ENCODE measurements at places on chromosomes 5 and 9. TPM values are rescaled to one million over a fixed set of nuclear protein-coding genes. Genes with fewer than 3 reads are reported as not detected.

Gene EDIL3
- 7.2 TPM for total RNA-seq

- H3K27ac ChIP-seq, result no peak overlapping the region
- no peaks in the 10 kb centered on the region for H3K27me3 ChIP-seq
- no peak overlapping the region for H3K4me3 ChIP-seq
- no peaks in the 10 kb centered on the region for H3K4me1 ChIP-seq
- no peak for DNase-seq
Observed at GRCh38 chr9:93670208-93671019, 94.0 kb downstream of the PHF2 start.

- peaks cover 22% of the 10 kb centered on the region for H3K27me3 ChIP-seq
- no peaks in the 10 kb centered on the region for H3K4me1 ChIP-seq
- H3K27ac ChIP-seq, result no peak overlapping the region
- DNase-seq, result no peak
- no peaks in the 10 kb centered on the region for H3K36me3 ChIP-seq
Observed at GRCh38 chr5:174448041-174448440, 276.3 kb upstream of the MSX2 start.

GRCh38 chr5:17129093-17129849, 88.2 kb upstream of the BASP1 start:
- no peaks in the 10 kb centered on the region for H3K27me3 ChIP-seq
- H3K4me1 ChIP-seq, result peaks cover 17% of the 10 kb centered on the region
- no peak overlapping the region for H3K4me3 ChIP-seq
- H3K27ac ChIP-seq, result no peak overlapping the region
- no peak for DNase-seq
